ENCODE measurements at places on chromosomes 2 and 18. TPM values are rescaled to one million over a fixed set of nuclear protein-coding genes. Genes with fewer than 3 reads are reported as not detected.

The CFAP221 gene
- total RNA-seq = not detected

The CPLX4 gene
- not detected for total RNA-seq

The DES gene
- not detected for total RNA-seq

The ADD2 gene
- not detected for total RNA-seq

The SP100 gene
- total RNA-seq = 63.3 TPM

The SERPINB13 gene
- total RNA-seq = not detected

The FAHD2B gene
- 39.1 TPM for total RNA-seq

The CCBE1 gene
- total RNA-seq = 0.85 TPM

The SLC19A3 gene
- total RNA-seq = not detected

The TXNDC2 gene
- total RNA-seq = not detected

The CYRIA gene
- total RNA-seq = 11.7 TPM

The NR4A2 gene
- 0.59 TPM for total RNA-seq

The TTL gene
- 45.1 TPM for total RNA-seq

The NDC80 gene
- total RNA-seq = 115 TPM
